ENCODE measurements at places on chromosomes 5 and 9. TPM values are rescaled to one million over a fixed set of nuclear protein-coding genes. Genes with fewer than 3 reads are reported as not detected.
A peak's percentile ranks its signal among the peaks of the same experiment; 100 is the strongest.

- DNase-seq = no peak
These were observed 22.1 kb downstream of the SPATA31D1 start for GRCh38 chr9:82010711-82011110.

DNA sequence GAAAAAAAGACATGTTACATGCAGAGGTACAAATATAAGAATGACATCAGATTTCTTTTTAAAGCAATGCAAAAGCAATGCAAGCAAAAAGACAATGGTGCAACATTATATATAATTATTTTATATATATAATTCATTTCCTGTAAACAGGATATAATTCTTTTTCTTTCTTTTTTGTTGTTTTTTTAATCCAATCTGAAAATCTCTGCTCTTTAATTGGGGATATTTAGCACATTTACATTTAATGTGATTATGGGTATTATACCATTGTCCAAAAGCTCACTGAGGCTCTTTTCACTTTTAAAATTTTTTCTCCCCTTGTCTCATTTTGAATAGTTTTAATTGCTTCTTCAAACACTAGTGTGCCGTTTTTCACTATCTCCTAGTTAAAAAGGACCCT is 148.9 kb downstream of the FGF18 start:
- no peak for DNase-seq

Gene ECPAS
- 120 TPM for total RNA-seq

Gene VLDLR
- total RNA-seq = 132 TPM

Gene ROR2
- 0.87 TPM for total RNA-seq

- no peak for DNase-seq
These were observed 56.7 kb upstream of the SLC44A1 start for GRCh38 chr9:105187781-105188180.

DNA sequence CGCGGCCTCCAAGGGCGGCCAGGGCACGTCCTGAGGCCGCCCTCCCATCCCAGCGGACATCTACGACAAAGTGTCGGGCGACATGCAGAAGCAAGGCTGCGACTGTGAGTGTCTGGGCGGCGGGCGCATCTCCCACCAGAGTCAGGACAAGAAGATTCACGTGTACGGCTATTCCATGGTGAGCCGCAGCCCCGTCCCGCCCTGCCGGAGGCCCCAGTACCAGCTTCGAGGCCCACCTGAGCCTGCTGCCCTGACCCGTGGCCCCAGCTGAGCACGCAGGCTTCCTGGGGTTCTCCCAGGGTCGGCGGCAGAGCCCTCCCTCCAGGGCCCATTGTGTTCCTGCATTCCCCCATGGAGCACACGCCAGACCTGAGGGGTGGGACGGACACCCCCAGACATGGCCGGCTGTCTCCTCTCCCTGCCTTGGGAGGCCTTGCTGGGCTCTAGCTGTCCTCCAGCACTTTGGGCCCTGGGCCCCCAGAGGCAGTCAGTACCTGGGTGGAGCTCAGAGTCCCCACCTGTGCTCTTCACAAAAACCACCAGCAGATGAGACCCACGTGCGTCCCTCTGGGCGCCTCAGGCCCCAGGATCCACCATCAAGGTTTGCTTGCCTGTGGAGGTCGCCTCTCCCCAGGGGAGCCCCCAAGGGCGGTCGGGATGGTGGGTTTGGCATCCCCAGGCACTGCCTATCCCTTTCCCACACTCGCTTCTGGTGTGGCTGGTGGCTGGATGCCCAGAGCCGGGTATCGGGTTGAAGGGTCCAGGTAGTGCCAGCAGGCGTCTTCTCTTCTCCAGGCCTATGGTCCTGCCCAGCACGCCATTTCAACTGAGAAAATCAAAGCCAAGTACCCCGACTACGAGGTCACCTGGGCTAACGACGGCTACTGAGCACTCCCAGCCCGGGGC is 1.0 kb downstream of the PHPT1 start:
- DNase-seq = peak; percentile 57

DNA sequence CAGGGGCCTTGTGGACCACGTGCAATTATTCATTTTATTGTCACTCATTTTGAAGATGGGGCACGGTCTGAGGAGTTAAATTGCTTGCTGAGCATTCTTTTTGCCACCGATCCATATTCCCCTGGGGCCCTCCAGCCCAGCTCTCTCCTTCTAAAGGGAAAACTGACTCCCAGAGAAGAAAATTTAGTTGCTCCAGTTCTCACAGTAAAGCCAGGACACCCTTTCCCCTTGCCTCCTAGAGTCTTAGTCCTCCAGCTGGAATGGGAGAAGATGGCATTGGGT is 1.0 kb upstream of the PANK3 start:
- DNase-seq = no peak

- no peak for DNase-seq
These were observed 4.8 kb downstream of the SURF6 start for GRCh38 chr9:133331221-133331620.

- DNase-seq = no peak
These were observed 7.1 kb upstream of the OCLN start for GRCh38 chr5:69485471-69485870.

DNA sequence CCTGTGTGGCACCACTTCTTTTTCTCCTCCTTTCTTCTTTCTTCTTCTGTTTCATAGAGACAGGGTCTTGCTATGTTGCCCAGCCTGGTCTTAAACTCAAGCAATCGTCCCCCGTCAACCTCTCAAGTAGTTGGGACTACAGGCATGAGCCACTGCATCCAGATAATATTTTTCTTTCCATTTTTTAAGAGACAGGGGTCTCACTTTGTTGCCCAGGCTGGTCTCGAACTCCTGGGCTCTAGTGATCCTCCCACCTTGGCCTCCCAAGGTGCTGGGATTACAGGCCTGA is 47.4 kb upstream of the IER5L start:
- DNase-seq = no peak

DNA sequence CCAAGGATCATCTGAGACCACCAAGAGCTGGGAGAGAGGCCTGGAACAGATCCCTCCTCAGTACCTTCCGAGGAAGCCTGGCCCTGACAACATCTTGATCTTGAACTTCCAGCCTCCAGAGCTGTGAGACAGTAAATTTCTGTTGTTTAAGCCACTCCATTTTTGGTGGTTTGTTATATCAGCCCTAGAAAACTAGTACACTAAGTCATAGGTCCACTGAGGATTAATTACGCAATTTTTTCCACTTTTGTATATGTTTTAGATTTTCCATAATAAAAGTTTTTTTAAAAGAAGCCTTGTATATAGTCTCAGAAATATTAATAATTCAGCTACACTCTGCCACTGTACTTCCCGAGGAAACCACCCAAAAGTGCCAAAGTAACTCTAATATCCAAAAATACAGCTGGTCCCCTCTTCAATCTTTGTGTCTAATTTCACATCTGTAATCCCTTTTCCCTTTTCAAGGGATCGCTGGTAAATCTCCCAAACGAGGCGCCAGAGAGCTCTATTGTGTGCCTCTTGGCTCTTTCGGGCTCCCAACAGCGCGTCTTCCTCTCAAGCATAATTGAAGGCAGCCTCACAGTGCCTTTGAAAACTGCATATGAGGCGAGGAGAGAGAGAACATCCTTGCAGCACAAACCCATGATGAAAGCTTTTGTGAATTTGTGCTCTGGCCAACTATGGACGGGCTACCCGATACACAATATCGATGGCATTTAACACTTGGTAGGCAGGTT is 32.7 kb downstream of the PRUNE2 start:
- peak; percentile 31 for DNase-seq

DNA sequence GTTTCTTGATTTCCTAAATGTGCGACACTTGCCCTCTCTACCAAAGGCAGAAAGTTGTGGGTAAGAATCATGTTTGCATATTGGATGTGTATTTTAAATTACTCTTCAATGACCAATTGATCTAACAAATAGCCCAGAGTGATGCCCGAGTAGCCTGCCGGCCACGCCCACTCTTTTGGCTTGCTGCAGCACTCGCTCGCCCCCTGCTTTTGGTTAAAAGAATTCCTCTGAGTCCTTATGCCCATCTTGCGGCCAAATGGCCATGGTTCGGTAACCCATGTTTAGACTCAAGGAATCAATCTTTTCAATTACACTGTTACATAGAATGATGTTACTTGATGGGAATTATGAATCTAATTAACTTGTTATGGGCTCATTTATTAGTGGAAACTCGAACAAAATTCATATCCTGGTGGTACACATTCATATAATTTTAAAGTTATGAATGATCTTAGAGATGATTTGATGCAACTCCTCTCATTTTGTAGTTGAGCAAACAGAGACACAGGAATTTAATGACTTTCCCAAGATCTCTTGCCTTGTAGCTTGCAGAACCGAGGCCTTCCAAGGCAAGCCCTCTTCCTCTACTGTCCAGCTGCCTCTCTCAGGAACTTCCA is 36.5 kb downstream of the PPIC start:
- peak; percentile 33 for DNase-seq

DNA sequence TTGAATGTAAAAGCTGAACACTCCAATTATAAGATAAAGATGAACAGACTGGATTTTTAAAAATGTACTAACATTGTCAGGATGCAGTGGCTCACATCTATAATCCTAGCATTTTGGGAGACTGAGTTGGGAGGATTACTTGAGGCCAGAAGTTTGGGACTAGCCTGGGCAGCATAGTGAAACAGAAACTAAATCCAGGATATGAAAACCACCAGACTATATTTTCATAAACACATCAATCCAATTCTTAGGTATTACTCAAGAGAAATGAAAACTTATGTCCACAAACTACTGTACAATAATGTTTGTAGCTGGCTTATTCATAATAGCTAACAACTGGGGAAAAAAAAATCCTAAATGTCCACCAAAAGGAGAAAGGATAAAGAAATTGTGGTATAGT is 26.8 kb upstream of the NAA35 start:
- no peak for DNase-seq

DNA sequence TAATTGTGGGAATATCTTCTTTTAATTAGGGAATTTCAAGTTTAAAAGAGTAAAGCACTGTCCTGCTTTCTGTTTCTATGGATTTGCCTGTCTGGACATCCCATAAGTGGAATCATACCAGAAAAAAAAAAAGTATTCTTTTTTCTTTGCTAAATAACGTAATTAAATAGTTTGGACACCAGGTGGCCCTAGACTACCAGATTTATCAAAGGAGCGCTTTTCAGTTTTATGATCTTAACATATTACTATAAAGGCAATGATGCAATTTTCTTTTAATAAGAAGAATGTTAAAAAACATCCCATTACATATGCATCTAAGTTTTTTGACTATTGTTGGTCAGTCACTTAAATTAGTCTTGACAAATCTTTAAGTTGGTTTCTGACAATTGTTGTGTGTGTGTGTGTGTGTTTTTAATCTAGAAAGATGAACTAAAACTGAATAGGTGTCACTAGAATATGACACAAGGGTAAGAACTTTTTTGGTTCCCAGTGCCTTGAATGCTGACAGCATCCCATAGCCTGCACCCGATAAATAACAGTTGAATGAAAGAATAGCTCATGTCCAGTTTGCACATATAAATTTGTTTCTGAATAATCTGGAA is 49.5 kb downstream of the C5orf22 start:
- no peak for DNase-seq

DNA sequence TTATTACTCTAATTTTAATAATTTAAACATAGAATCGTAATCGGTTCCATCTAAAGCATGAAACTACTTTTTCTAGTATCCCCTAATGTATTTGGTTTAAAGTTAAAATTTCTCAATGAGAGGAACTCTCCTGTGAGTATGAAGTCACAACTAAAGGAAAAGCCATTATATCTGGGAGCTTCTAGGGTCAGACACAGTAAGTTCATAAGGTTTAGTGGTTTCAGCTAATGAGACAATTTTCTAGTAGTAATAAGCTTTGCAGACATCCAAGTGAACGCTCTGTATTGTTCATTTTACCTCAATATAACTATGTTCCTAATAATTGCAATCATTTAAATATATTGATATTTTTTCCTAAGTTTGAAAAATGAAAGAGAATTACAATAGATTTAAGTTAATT is 364.4 kb upstream of the CDH9 start:
- no peak for DNase-seq

- DNase-seq = no peak
These were observed 41.9 kb downstream of the TNFAIP8 start for GRCh38 chr5:119397518-119398380.

Gene MARCHF3
- 25.0 TPM for total RNA-seq

DNA sequence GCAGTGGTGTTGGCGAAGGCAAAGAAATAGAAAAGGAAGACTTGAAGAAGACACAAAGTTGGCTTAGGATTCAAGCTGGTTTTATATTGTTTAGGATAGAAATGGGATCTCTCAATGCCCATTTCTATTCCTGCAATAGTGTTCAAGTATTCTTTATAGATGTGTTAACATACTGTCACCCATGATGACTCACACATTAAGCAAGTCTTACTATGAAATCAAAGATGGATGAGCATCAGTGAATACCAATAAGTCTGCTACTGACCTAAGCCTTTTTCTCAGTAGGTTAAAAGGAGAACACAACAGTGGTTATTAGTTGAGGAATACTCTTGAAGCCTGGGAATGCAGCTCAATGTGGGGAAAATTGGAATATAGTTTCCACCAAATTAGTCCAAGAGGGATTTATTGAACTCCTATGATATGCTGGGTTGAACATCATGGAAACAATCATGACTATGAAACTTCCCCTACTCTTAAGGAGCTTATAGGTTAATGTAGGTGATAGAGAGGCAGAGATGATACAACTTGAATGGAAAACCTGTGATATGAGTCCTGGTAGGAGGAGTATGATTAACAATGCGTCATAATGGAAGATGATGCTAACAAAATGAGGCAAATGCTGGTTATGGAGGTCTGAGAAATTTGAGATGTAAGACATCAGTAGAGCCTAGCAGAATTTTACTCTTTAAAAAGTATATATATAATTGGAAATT is 417.1 kb upstream of the DAP start:
- DNase-seq = no peak

Gene CAMK4
- 0.10 TPM for total RNA-seq

DNA sequence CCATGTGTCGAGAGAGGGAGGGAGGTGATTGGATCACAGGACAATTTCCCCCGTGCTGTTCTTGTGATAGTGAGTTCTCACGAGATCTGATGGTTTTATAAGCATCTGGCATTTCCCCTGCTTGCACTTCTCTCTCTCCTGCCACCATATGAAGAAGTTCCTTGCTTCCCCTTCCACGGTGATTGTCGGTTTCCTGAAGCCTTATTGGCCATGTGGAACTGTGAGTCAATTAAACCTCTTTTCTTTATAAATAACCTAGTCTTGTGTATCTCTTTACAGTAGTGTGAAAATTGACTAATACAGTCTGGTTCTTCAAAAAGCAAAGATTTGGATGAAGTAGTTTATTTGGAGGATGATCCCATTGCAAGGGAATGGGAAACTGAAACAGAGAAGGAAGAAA is 11.3 kb upstream of the MIER3 start:
- DNase-seq = no peak

Gene PCDHGA3
- 12.1 TPM for total RNA-seq

GRCh38 chr9:129353697-129354336 is 175.8 kb upstream of the IER5L start:
- no peak for DNase-seq

DNA sequence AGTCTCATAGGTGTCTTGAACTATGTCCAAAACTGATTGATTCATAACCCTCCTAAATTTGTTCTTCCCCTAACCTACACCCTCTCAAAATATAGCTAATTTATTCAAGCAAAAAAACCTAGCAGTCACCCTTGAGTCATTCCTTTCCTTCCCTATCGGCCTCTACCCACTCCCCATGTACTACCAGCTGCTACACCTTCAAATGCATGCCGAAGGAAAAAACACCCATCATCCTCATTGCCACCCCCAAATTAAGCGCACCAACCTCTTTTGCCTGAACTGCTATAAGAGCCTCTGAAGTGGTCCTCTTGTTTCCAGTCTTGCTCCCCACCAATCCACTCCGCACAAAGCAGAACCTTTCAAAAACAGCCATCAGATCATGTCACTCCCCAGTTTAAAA is 12.6 kb downstream of the LIFR start:
- DNase-seq = no peak

GRCh38 chr9:27489087-27489876 is 34.8 kb upstream of the IFNK start:
- DNase-seq = no peak
